Stimulated activated CD4-positive, alpha-beta T cell treated with anti-CD3 and anti-CD28 coated beads, Interleukin-2, amount 100 ng/mL, for 4 hours (primary cell): ENCODE measurements at places on chromosomes 5 and 9.

- no peak for DNase-seq
Observed at GRCh38 chr5:18607570-18607969, 973.3 kb downstream of the TAF11L14 start.

DNA sequence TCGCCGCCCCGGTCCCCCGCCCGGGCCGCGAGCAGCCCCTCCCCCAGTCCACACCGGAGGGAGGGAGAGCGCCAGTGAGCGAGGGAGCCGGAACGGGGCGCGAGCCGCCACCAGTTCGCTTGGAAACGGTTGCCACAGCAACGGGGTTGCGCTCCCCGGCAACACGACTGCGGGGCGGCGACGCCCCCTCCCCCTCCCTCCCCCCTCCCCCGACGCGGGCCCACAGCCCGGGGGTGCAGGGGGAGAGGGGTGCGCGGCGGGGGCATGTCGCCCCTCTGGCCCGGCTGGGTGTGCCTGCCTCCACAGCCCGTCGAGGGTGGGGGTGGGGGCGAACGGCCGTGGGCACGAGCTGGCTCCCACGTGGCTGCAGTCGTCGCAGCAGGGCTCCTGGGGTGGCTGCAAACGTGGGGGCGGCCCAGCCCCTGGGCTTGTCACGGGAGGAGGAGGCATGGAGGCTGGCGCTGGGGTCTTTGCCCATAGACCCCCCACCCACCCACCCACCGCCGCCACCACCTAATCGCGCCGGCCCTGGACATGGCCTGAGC lies 524 bp downstream of the PRR7 start:
- DNase-seq, result peak; percentile 59

- DNase-seq, result no peak
Observed at GRCh38 chr9:19409401-19410194, 789 bp downstream of the ACER2 start.

DNA sequence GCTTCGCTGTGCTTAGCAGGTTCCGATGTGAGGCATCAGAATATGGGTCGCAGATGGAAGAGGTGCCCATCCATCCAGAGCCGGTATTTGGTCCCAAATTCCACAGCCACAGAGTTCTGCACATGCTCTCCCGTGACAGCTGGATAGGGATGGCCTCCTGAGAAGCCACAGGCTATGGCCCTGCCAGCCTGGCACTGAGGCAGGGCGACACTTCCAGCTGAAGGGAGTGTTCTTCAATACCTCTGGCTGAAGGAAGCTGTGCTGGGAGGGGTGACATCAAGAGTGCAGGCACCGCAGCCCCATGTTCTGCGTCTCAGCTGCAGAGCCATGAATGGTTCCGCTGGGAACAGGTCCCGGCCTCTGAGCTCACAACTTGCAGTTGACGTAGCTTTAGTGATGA lies 83.4 kb upstream of the SIMC1 start:
- DNase-seq, result no peak

- DNase-seq, result no peak
Observed at GRCh38 chr5:61744690-61745619, 412.9 kb downstream of the ZSWIM6 start.

DNA sequence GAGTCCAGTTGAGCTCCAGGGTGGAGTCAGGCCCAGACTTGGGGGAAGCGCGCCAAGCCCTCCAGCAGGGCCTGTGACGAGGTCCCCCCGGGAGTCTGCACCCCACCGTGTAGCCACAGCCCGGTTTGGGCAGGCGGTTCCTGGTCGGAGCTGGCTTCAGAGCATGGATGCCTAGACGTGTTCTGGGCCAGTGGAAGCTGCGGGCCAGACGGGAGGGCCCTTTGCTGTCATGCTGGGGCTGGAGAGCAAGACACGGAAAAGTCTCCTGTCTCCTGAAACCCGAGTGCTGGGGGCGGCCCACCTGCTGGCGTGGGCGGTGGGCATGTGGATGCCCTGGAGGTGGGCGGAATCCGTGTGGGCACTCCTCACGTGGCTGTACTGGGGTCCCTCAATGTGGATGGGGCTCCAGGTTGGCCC lies 1.9 kb downstream of the GPSM1 start:
- no peak for DNase-seq

GRCh38 chr5:98248949-98249348 lies 524.5 kb upstream of the RGMB start:
- no peak for DNase-seq

- no peak for DNase-seq
Observed at GRCh38 chr5:9928326-9928725, 298.2 kb upstream of the TAS2R1 start.

DNA sequence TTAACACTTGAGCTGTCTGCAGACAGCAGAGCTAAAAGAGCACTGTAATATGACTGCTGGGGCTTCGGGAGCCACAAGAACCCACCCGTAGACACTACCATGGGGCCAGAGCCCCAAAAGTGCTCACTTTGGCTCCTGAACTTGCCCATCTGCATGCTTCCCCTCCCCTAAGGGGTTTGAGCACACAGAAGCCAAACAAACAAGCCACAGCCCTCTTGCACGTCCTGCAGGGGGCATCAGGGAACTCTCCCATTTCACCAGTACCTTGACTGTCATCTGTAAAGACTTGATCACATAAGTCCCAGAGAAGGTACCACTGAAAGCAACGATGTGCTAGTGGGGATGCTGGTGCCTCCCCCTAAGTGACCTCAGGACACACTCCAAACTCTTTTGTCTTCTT lies 681.8 kb downstream of the SEMA5A start:
- no peak for DNase-seq
